Activated T-helper 1 cell treated with anti-CD3 and anti-CD28 coated beads, Interleukin-2, amount 50 U/mL, for 16 hours (primary cell): ENCODE measurements at places on chromosomes 2 and 18.

- no peak for DNase-seq
Measured at GRCh38 chr18:52869942-52870907, 530.2 kb downstream of the DCC start.

- DNase-seq = no peak
Measured at GRCh38 chr2:176747506-176747905, 465.1 kb upstream of the HNRNPA3 start.

- no peak for DNase-seq
Measured at GRCh38 chr18:48678237-48679115, 139.6 kb downstream of the CTIF start.

- no peak for DNase-seq
Measured at GRCh38 chr2:121118951-121119350, 166.1 kb downstream of the TFCP2L1 start.

DNA sequence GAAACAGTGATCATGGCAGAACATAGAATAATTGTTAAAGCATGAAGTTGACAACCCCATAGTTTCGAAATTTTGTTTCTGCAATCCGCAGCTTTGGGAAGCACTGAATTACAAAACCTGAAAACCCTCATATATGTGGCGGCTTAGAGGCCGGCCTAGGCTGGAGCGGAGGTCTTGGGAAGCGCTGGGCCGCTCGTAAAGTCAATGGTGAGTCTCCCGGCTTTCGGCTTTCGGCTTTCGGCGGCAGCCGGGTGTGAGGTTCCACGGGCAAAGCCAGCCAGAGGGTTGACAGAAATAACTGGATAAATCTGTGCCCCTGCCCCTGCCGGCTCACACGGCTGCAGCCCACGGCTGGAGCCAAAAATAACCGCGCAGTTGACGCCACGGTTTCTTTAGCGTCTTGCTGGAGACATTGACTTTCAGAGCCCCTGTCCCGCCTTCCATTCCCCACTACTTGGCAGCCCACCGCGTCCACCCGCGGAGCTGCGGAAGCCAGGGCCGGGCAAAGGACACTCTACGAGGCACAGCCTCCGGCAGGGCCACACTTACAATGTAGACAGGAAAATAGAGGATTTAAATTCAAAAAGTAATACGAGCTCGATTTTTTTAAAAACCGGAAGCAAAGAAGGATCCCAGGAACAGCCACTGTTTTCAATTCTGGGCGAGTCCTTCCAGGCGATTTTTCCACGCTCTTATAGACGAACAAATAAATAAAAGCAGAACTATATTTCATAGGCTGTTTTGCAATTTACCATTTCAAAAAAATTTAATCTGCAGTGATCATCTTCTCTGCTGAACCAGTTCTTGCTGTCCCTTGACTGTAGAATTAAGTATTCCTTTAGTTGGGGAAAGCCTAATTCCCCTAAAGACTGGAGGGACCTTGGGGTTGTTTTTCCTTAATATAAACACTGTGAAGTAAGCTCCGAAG, 28.3 kb upstream of the ATP6V1B1 start:
- DNase-seq = no peak

- DNase-seq = no peak
Measured at GRCh38 chr2:99722476-99722875, 232.7 kb upstream of the REV1 start.

GRCh38 chr2:233142355-233142897, 82.3 kb downstream of the INPP5D start:
- DNase-seq = no peak

- DNase-seq = no peak
Measured at GRCh38 chr18:58738322-58738721, 67.1 kb downstream of the MALT1 start.

DNA sequence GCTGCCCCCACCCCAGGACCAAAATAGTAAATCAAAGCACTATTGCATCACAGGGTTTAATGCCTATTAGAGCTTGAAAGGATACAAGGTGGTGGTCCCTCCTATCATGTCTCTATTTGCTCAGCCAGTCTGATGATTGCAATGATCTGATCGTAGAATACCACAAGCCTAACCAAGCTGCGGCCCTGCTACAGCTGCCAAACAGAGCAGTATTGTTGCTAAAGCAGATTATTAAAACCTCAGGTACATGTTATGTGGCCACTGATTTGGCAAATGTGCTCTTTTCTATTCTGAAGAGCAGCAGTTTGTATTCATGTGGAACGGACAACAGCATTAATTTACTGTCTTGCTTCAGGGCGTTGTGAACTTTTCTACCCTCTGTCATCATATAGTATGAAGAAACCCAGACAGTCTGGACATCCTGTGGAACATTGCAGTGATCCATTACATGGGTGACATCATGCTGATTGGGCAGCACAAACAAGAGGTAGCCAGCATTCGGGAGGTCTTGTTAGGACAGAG, 8.4 kb upstream of the VAPA start:
- no peak for DNase-seq

DNA sequence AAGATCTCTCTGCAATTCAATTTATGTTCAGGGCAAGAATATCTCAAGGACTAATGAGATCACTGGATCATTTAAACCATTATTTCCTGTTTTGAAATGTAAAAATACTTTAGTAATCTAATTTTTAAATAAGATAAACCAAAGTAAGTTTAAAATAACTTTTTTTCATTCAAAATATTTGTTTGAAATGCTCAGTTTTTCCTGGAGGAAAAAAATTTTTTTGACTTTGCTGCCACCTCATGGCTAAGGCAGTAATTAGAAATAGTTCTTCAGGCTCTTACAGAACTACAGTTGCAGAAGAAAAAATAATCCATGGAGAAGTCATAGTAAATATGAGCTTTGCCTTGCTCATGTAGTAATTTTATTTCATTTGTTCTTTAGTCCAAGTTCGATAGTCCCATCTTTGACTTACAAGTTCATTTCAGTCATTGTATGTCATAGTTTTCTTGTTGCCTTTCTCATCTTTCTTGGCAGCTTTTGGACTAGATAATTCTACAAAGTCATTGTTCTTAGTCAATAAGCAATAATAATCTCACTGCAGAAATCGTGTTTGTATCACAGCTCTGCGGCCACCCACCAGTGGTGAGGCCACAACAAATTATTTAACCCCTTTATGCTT, 127.4 kb downstream of the DPP4 start:
- no peak for DNase-seq

DNA sequence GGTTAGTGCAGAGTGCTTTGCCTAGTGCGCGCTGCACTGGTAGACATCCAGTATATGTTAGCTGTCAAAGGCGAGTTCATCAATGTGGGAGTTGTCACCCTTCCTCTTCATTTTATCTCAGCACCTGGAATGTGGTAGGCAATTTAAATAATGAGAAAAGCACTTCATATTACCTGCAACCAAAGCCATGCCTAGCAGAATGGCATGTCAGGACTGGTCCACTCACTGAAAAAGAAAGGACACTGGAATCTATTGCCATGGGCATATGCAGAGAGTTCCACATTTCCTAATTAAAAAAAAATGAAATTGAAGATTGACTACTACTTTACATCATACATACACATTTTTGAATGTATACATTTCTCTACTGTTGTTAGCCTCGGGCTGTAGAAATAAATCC, 139.6 kb downstream of the PAX3 start:
- no peak for DNase-seq

- no peak for DNase-seq
Measured at GRCh38 chr2:197908156-197908555, 103.8 kb downstream of the PLCL1 start.

DNA sequence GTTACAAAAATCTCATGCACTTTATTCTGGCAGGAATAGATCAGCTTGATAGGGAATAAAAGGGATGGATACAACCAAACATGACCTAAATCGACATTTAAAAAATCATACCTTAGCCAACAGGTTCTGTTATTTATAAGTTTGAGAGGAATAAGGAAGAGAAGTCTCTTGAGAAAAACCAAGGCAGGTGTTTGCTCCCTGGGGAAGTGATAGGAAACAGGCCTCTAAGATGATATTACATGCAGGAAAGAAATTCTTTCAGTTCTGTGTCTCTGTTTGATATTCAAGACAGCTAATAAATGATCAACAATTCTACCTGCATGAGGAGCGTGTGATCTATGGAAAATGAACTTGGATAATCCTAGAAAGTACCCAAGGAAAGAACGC, 184.8 kb upstream of the ZEB2 start:
- no peak for DNase-seq

GRCh38 chr2:24745825-24746224, 47.4 kb downstream of the PTRHD1 start:
- DNase-seq = no peak

- no peak for DNase-seq
Measured at GRCh38 chr2:63790906-63791305, 50.8 kb upstream of the UGP2 start.

DNA sequence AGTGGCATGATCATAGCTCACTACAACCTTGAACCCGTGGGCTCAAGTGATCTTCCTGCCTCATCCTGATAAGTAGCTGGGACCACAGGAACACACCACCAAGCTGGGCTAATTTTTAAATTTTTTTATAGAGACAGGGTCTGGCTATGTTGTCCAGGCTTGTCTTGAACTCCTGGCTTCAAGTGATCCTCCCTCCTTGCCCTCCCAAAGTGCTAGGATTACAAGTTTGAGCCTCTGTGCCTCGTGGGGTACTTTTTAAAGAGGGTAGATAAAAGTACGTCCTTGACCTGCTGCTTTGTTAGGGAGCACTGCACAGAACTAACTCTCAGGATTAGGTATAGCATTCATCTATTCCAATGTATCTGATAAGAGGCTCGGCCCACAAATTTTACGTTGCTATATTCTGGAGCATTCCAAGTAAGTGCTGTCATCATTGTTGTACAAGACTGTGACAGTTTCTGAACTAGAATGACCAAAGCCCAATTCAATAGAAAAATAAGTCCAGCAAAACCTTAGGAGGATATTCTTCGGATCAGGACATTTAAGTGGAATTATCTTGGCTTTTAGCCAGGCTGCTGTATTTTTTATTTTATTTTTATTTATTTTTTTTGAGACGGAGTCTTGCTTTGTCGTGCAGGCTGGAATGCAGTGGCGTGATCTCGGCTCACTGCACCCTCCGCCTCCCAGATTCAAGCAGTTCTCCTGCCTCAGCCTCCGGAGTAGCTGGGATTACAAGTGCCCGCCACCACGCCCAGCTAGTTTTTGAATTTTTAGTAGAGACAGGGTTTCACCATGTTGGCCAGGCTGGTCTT, 4.1 kb downstream of the MTCL1 start:
- no peak for DNase-seq

- DNase-seq = no peak
Measured at GRCh38 chr2:109457794-109458193, 156.0 kb downstream of the SEPTIN10 start.

DNA sequence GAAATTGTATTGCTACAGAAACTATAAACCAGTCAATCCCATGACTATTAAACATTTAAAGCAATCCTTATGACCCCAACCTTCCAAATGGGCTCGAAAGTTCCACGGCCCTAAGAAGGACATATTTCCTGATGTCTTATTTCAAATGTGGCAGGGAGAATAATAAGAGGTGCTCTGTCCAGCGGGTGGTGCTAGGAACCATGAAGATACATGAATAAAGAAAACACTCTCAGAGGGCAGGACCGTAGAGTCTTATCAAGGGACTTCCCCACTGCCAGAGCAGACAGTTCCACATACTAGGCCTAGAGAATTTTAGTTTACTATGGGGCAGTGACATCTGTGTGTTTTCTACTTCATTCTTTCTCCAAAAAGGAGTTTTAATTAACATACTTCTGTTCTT, 187.1 kb upstream of the PIK3C3 start:
- DNase-seq = no peak

GRCh38 chr18:48229552-48229981, 179.6 kb downstream of the ZBTB7C start:
- DNase-seq = no peak

DNA sequence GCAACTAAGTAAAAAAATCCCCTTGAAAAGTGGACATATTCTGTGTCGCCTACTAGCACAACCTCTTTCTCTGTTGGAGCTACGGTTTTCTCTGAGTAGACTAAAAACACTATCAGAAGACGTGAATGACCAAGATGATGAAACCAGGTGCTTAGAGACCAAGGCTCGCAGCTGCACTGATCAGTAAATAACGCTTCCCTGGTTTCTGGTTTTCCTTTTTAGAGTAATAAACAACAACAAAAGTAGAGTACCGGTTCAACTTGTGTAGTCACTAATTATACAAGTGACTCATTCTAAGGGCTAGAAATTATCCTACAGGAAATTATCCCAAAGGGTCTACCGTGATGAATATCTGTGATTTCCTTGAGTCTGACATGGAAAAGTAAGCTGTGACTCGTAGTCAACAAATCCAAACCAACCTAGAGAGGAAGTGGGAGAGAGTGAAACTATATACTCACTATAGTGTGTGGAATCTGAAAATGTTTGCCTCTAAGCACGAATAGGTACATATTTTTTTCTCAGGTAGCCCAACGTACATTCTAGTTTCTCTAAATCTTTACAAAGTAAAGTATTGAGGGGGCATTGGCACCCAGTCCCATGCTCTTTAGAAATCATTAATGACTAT, 17.8 kb downstream of the RASGRP3 start:
- no peak for DNase-seq

GRCh38 chr2:231409776-231410175, 14.3 kb downstream of the B3GNT7 start:
- DNase-seq = no peak

DNA sequence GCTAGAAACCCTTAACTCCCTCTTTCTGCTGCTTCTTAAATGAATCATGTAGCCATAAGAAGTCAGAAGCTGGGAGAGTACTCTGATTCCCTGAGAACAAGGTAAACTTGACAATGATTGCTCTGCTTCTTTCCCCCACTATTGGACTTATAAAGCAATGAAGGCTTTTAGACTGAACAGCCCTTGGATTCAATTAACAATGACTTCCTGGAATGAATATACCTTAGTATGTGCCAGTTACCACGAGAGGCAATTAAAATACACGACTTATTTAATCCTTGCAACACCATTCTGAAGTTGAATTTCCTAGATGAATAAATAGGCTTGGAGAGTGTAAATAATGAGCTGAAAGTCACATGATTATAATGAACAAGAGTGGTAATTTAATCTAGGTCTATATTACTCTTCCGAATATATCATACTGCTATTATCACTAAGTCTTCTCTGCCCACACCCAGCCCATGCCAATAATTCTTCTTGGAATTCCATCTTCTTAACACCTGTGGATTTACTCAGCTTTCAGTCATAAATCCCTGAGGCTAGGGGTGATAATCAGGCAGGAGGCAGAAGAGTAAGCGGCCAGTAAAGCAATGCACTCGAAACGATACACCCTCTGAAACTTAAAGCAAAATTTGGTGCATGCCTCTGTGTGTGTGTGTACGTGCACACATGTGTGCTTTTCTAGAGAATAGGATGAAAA, 170.2 kb downstream of the ATAD2B start:
- no peak for DNase-seq

- no peak for DNase-seq
Measured at GRCh38 chr18:13216711-13217465, 1.7 kb upstream of the LDLRAD4 start.

DNA sequence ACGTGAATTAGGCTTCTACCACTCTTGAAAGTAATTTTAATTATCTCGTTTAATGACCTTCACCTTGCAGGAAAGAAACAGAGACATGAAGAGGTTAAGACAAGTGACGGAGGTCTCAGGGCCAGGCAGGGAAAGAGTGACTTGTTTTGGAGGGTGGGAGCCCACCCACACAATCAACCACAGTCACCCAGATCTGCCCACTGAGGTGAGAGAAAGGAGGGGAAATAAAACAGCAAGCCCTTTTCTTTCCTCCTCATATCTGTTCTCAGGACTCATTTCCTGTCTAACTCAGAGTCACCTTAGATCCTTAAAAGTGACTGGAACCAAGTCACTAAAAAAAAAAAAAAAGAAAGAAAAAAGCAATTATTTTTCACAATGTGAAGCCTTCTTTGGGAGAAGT, 26.8 kb downstream of the ATP8B1 start:
- no peak for DNase-seq

GRCh38 chr18:2797951-2798350, 48.9 kb upstream of the EMILIN2 start:
- no peak for DNase-seq
